ENCODE measurements at places on chromosomes 12 and 14. TPM values are rescaled to one million over a fixed set of nuclear protein-coding genes. Genes with fewer than 3 reads are reported as not detected.

- DNase-seq, result no peak
Observed at GRCh38 chr12:92466391-92467305, 236.1 kb upstream of the PLEKHG7 start.

- DNase-seq, result no peak
Observed at GRCh38 chr14:38129192-38129591, 78.5 kb upstream of the SSTR1 start.

GRCh38 chr14:23638414-23639047 is 2.4 kb downstream of the DHRS2 start:
- no peak for DNase-seq

DNA sequence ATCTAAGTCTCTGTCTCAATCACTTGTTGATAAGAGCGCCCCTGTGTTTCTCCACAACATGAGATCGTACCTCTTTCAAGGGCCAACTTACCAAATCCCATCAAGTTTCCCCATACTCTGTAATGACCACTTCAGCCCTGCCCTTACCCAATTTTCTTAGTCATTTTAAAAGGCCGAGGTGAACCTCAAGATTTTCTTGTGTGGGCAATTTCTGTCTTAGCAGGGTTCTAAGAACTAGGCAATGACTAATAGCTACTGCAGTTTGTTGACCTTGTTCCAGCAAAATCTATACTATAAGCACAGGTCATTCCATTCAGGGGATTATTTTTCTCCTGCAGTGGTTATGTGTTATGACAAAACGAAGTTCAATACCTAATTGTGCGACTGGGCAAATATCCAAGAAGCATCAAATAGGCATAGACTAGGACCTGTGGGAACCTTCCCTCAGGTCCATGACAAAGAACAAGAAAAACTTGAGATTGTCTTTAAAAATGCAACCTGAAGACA is 359.8 kb downstream of the PCNX1 start:
- DNase-seq, result no peak

- no peak for DNase-seq
Observed at GRCh38 chr14:93861836-93862235, 65.3 kb upstream of the FAM181A start.

GRCh38 chr12:58249610-58250009 is 308.2 kb downstream of the ATP23 start:
- DNase-seq, result no peak

DNA sequence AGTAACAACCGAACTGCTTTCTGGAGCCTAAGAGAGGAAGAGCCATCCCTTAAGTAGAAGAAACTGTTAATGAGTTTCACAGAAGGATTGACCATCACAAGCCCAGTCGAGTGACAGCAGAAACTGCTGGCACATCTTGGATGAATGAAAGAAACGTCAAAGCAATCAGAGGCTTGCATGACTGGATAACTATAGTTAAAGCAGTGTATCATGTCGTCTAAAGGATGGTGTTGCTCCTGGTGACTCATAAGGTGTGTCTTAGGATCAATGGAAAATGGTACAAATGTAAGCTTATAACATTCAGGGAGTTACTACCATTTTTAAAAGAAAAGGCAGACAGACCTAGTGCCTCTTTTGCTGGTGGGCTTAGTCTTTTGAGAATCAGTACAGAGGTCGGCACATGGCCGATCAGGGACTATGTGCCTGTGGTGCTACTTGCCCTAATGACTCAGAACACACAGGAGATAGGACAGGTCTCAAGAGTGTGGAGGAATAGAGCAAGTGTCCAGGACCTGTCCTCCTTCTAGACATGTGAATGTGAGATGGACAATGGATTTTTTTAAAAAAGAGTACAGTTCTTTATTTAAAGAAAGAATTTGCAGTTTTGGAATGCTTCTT is 55.7 kb downstream of the TMX1 start:
- no peak for DNase-seq

- no peak for DNase-seq
Observed at GRCh38 chr14:22837114-22837749, 847 bp downstream of the MMP14 start.

DNA sequence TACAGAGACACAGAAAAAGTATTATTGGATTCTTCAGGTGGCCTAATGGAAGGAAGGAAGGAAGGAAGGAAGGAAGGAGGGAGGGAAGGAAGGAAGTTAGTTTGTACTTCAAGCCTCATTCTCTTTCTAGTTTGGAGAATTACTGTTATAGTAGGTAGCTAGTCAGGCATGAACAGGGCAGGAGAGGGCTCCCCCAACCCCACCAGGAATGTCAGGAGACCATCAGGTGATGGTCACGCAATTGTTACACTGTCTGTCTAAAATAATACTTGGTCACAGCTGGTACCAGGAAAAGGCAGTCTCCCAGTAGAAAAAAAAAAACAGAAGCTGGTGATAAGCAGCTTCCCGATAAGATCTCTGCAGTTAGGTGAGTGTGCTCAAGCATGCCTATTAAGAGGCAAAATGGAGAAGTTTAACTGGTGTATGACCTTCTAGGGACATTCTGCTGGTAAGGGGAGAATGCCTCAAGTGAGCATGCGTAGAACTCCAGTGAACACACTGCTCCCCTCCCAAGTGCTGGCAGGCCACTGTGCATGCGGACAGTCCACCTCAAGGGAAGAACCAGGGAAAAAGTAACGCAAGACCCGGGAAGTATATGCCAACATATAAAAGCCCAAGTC is 358.4 kb upstream of the SOX5 start:
- DNase-seq, result no peak

- DNase-seq, result peak; percentile 65
Observed at GRCh38 chr12:67269633-67270573, 745 bp downstream of the CAND1 start.

- no peak for DNase-seq
Observed at GRCh38 chr12:41465526-41465925, 277.4 kb downstream of the PDZRN4 start.

DNA sequence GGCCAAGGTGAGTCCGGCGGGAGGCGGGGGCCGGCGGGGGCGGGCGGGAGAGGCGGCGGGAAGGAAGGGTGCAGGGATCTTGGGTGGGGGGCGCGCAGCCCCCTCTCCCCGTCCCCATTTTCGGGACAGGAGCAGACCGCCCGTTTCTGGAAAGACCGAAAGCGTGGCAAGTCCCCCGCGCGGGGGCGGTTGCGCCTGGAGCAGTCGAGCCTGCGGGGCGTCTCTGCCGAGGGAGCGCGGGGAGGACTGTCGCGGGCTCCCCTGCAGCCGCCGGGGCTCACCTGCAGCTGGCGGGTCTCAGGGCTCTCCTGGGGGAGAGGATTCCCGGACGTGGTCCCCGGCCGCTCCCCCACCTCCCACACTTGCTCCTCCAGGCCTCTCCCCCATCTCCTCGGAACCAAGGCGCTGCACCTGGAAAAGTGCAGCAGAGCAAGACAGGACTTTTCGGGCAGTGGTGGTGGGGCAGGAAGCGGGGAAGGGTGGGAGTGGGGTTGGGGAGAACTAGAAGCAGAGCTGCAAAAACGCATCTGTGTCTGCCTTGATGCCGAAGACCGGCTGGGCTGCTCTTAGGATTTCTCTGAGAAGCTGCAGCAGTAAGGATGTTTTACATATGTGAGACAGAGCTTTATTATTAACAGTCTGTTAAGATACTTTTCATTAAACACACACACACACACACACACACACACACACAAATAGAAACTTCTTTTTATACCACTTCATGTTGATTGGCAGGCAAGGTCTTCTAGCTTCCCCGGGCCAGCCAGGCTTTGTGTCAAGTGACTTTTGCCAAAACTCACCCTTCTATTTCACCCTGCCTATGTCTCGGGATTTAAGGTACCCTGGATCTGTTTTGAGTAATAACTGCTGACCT is 677 bp downstream of the C12orf75 start:
- DNase-seq, result peak; percentile 74

DNA sequence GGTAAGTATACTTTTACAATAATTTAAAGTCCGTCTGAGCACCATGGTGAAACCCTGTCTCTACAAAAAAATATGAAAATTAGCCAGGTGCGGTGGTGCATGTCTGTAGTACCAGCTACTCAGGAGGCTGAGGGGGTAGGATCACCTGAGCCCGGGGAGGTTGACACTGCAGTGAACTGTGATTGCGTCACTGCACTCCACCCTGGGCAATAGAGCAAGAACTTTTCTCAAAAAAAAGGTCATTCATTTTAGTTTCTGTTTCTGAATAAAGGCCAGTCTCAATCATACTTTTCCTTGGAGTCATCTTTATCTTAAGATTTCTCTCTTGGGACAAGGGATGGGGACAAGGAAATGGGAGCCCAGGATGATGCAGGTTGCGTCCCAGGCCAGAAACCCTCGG is 12.9 kb downstream of the ANKRD13A start:
- DNase-seq, result no peak

DNA sequence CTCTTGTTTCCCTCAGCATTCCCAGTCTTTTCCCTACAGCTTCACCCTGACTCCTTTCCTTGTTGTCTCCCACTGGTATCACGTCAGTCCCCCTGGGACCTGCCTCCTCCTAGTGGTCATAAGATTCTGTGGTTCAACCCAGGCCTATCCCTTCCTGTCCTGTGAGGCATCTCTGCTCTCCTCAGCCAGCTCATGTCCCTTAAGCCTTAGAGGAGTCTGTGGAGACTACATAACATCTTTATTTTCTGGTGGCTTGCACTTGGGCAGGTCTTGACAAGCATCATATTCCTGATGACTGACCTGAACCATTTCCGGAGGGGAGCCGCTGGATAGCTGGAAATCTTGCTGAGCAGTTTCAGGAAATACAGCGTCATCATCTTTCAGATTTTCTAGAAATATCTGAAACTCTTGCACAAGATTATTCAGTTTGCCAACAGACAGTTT is 688 bp downstream of the C12orf71 start:
- DNase-seq, result no peak

- DNase-seq, result no peak
Observed at GRCh38 chr14:89673512-89674225, 256.6 kb upstream of the FOXN3 start.

GRCh38 chr14:69921052-69921451 is 41.8 kb downstream of the SMOC1 start:
- DNase-seq, result no peak

GRCh38 chr14:35400648-35401421 is 3.7 kb downstream of the NFKBIA start:
- DNase-seq, result no peak

- DNase-seq, result no peak
Observed at GRCh38 chr14:58736606-58737005, 98.8 kb downstream of the DACT1 start.

DNA sequence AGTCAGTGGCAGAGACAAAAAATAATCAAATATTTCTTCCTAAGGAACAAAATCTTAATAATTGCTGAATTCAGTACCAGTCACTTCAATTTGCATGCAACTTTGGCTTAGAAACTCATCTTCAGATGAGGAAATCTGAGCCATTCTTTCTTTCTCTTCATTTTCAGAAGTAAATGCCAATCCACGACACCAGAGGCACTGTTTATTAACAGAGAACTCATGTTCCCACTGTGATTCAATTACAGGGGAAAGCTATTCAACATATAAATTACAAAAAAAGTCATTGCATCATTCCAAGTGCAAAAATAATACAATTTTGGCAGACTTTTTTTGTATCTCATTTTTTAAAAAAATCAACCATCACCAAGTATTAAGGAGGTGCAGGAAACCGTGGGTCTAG is 816.1 kb upstream of the TMEM132C start:
- DNase-seq, result no peak

DNA sequence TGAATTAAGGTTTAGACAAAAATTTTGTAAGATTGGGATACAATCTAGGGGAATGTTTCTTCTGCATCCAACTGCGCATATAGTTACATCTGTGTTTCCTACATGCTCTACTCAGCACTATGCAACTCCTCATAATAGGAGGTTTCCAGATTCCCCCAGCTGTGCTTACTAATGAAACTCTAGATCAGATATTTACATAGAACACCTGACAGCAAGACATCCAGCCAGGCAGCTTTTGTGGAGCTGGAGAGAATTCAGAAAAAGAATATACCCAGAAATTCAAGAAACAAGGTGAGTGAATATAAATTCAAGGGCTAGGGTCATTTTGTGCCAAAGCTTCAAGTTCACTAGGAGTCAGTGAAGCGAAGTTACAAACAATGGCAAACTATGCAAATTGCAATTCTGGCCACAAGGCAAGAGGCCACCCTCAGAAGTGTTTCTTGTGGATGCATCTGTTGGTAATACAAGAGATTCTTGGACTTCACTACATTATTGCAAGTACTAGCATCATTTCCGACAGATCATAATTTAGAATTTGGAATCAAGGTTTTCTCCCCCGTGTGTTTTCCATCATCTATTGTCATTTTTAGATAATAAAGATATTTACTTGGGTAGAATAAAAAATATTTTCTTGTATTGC is 341.2 kb upstream of the NAV3 start:
- DNase-seq, result no peak

- DNase-seq, result no peak
Observed at GRCh38 chr14:26401179-26401968, 196.5 kb downstream of the NOVA1 start.

- DNase-seq, result no peak
Observed at GRCh38 chr14:21042918-21043317, 756 bp downstream of the RNASE7 start.

GRCh38 chr12:7019043-7019569 is 830 bp upstream of the LPCAT3 start:
- DNase-seq, result no peak

DNA sequence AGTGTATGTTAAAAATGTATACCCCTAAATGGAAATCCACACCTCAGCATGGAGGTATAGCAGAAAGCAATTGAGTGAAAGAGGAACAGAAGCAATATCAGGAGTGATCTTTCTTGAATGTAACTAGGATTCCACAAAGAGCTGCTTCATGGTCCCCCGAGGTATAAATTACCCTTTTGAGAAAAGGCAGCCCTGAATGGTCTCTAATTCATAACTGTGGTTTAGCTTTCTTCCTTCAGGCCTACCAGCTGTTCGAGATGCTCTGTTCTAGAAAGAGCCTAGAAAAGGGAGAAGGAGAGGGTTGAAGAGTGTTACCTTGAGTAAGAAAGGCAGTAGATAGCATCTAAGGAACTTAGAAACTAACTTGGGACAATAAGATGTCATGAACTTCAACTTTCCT is 42.9 kb upstream of the CSRNP2 start:
- DNase-seq, result no peak

Gene CLBA1
- total RNA-seq, result 1.2 TPM

Gene PLA2G1B
- not detected for total RNA-seq

Gene WSB2
- total RNA-seq, result 50.6 TPM

Gene YBX3
- total RNA-seq, result 78.6 TPM

Gene KRT82
- total RNA-seq, result not detected

Gene LUM
- total RNA-seq, result not detected

Gene PRIMA1
- total RNA-seq, result not detected

Gene CLEC2B
- 89.7 TPM for total RNA-seq

Gene LYZ
- total RNA-seq, result 22.2 TPM

Gene FAM186B
- 0.11 TPM for total RNA-seq

Gene GRIP1
- total RNA-seq, result 1.8 TPM

Gene LTA4H
- total RNA-seq, result 50.7 TPM

Gene ANG
- 1.0 TPM for total RNA-seq

Gene DCN
- total RNA-seq, result not detected

Gene KLRC3
- 5.6 TPM for total RNA-seq

Gene FKBP11
- 51.9 TPM for total RNA-seq

Gene LRP1-AS
- not detected for total RNA-seq

Measured in activated naive CD8-positive, alpha-beta T cell treated with anti-CD3 and anti-CD28 coated beads, Interleukin-2, amount 10 ng/mL, durations not matched to agents 7 days and 5 days (primary cell).